ENCODE measurements at places on chromosomes 7 and 10.

GRCh38 chr10:75480374-75480773 is 49.0 kb downstream of the LRMDA start:
- no peak for DNase-seq

DNA sequence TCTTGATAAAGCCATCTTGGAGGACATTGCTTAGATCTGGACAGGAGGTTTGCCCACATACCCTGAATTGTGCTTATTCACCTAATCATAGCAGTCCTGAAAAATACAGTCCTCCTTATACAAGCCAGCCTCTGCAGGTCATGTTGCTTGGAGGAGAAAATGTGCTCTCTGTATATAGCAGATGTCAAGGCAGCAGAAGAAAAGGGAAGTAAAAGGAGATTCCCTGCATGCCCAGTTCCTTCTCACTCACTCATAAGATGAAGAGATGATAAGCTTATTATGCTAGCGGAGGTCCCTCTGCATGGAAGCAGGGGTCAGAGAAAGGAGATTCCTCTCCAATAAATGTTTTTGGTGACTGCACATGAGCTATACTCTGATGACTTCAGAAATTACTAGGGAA is 458.8 kb upstream of the ZMIZ1 start:
- DNase-seq: no peak

- DNase-seq: no peak
Observed at GRCh38 chr10:87613751-87614150, 45.9 kb upstream of the PAPSS2 start.

- no peak for DNase-seq
Observed at GRCh38 chr10:93071177-93071472, 2.6 kb upstream of the CYP26A1 start.
